ENCODE measurements at places on chromosomes 6 and 20.

DNA sequence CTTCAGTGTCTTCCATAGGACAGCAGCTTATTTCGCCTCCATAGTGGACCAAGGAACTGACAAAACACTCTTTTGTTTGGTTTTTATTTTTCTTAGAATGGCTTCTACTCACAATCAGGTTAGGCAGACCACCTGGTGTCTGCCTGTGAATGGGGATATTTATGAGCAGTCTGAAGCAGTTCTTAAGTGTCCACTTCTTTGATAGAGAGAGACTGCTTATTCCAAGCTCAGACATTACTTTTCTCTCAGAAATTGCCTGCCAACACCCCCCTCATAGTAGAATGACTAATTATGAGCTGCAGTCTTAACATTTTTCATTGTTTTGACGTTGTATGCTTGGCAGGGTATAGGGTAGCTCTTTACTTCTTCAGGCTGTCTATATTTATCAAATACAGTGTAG is 174.7 kb downstream of the ZFAND3 start:
- DNase-seq: peak; percentile 26

DNA sequence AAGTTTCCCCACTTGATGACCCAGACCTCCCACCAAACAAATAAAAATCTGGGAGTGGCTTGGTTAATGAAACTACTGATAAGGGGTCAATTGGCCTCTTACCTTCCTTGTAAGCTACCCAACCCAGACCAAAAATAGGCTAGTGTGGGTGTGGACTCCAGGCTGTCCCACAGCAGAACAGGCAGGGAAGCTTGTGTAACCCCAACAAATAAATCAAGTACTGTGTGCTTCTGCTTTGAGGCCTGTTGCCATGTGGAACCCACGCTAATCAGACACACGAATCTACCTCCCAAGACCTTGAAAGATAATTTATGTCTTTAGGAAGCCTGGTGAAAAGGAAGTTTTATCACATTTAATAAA is 33.7 kb upstream of the PAQR8 start:
- DNase-seq: no peak

DNA sequence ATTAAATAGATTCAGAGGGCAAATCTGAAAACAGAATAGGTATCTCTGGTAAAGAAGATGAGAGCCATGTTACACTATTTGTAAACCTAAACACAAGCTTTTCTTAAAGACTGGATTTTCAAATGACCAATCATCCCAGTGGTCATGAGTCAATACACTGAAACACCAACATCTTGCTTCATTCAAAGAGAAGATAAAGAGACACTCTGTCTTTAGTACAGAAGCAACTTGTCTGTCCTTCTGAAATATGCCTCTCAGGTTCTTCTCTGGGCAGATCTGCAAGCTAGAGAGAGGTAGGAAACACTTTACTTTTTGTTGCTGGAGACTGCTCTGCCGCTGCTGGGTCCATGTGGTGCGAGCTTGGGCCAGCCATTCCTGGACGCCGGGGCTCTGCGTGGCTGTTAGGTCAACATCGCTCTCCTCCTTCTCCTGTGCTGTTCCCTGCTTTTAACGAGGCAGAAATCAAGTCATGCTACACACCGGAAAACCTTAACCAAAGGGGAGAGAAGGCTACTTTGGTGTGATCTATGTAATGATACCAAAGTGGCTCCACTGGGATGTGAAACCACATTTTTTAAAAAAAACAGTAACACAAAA is 368.2 kb downstream of the SYNE1 start:
- DNase-seq: no peak

- peak; percentile 62 for DNase-seq
These were observed 77.9 kb upstream of the CITED2 start for GRCh38 chr6:139452148-139452876.

DNA sequence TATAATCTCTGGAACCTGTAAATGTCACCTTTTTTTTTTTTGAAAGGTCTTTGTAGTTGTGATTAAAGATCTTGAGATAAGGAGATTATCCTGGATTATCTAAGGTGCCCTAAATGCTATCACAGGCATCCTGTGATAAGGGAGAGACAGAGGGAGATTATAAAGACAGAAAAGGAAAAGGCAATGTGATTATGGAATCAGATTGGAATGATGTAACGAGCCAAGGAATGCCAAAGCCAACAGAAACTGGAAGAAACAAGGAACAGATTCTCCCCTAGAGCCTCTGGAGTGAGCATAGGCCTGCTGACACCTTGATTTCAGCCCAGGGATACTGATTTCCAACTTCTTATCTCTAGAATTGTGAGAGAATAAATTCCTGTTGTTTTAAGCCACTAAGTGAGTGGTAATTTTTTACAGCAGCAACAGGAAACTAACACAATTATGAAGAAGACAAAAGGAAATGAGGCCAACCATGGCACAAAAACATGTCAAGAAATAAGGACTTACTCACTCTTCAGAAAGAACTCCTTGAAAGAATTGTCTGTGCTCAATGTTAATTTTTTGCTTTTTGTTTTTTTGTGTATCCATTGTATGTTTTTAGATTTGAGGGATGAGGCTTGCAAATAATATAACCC is 82.7 kb downstream of the CFAP61 start:
- DNase-seq: no peak

DNA sequence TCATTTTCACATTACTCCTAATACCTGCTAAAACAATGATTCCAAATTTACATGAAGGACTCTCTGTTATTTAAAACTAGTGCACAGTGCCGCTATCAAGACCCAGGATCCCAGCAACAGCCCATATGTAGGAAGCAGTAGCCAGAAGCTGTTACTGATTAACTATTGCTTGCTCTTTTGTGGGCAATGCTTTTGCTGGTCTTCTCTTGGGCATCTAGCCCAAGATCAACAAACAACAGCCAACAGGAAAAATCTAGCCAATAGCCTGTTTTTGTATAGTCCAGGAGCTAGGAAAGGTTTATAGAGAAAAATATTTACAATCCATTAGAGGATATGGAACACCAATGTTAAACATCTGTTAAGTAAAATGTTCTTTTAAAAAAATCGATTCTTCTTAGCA is 22.1 kb upstream of the TENT5A start:
- no peak for DNase-seq

DNA sequence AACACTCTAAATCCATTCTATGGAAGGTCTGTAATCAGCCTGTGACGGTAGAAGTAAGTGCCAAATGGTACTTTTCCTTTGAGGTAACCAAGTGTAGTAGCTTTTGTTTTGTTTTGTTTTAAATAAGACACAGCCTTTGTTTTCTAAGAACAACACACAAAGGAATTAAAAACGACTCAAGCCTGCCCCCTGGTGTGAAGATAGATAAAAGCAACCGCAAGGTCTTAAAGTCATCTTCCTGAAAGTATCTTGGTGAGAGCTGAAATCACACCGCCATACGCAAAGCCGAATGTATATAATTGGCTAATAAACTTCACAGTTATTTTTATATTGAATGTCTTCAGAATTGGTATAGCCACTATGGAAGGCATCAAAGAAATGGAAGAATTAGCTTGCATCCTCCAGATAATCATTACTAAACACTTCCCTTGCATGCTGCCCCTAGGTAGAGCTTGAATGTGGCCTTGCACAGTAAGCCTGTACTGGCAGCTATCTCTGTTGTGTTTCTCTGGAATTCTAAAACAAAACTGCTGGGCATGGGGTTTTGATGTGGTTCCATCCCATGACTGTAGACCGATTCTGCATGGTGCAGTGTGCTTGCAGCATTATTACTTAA is 95.6 kb downstream of the LAMP5 start:
- DNase-seq: peak; percentile 37

- no peak for DNase-seq
These were observed 100.7 kb upstream of the PTPN1 start for GRCh38 chr20:50409495-50409894.

- DNase-seq: peak; percentile 69
These were observed 167.7 kb downstream of the SIM1 start for GRCh38 chr6:100296810-100297544.

GRCh38 chr20:60144404-60144803 is 186.2 kb downstream of the CDH26 start:
- DNase-seq: no peak

DNA sequence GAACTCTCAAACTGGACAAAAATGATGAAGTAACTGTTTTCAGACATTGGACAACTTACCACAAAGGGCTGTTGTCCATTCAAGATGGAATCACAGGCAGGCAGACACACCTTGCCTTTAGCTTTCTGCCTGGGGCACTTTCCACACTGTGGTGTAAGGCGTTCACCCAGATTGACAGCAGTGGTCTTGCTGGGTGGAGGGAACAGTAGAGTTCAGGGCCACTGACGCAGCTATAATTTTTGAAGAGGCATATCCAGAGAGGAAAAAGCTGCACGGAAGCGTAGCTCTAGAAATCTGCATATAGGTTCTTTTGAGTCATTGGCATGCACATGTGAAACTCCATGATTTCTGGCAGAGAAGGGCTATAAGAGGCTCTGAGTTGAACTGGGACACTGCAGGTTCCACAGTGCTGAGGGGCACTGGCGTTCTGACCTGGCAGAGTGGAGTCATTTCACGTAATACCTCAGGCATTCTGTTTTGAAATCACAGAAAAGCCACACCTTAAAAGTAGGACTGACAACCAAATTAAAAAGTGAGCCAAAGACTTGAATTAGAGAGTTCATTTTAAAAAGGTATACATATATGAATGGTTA is 105.0 kb upstream of the EDN1 start:
- no peak for DNase-seq

GRCh38 chr20:50004229-50004628 is 21.4 kb downstream of the SNAI1 start:
- no peak for DNase-seq

DNA sequence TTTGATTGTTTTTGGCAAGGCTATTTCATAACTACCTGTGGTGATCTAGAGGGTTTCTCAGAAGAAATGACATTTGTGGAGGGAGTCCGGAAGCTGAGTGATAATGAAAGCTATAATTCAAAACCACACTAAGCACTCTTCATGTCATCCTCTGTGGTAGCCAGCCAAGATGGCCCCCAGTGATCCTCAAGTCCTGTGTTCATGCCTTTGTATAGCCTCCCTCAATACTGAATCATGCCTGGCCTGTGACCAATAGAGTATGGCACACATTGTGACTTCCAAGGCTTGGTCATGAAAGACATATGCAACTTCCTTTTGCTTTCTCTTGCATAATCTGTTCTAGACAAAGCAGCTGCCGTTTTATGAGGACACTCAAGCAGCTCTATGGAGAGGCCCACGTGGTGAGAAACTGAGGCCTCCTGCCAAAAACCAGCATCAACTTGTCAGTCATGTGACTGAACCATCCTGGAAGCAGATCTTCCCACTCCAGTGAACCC is 12.8 kb upstream of the DNAAF9 start:
- peak; percentile 45 for DNase-seq

- DNase-seq: no peak
These were observed 49.1 kb downstream of the DAAM2 start for GRCh38 chr6:39841291-39841690.

DNA sequence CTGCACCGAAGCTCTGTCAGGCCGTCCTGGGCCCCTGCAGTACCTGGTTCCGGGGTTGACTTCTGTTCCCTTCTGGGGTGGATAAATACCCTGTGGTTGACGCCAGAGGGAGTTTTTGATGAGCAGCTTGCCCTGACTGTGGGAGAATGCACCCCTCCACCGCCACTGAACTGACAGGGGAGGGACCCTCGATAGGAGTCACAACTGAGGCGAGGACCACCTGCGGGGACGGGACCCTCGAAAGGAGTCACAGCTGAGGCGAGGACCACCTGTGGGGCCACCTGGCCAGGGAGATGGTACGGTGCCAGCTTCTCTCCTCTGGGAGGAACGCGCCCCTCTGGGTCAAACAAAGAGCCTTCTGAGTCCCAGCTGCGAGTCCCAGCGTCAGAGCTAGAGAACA is 100.1 kb upstream of the FRMD1 start:
- no peak for DNase-seq
